H7 (cell line): ENCODE measurements at places on chromosomes 1 and 21.

GRCh38 chr1:4599951-4600481, 54.4 kb upstream of the AJAP1 start:
- DNase-seq = peak; percentile 63

- no peak for DNase-seq
These were observed 1331.1 kb downstream of the MRPL39 start for GRCh38 chr21:24276204-24276603.

DNA sequence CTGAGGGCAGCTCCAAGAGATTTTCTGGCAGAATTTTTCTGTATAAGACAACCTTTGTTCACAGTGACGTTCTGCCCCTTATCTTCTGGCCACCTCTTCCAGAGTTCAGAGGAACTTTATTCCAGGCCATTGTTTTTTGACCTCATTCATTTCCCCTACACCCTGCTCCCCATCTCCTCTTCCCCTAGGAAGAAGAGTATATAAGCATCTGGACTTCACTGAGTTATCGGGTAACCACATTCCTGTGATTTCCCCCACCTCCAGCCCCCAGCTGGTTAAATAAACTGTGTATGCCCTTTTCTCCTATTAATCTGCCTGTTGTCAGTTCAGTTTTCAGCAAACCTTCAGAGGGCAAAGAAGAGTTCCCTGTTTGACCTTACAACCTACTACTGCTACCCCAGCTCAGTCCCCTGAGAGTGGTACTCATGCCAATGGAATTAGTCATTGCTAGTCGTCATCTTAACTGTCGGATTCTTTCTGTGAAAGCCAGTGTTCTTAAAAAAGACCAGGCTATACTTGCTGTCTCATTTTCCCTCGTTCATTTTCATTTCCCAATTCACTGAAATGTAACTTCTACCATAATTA, 14.3 kb upstream of the ALG14 start:
- peak; percentile 35 for DNase-seq

DNA sequence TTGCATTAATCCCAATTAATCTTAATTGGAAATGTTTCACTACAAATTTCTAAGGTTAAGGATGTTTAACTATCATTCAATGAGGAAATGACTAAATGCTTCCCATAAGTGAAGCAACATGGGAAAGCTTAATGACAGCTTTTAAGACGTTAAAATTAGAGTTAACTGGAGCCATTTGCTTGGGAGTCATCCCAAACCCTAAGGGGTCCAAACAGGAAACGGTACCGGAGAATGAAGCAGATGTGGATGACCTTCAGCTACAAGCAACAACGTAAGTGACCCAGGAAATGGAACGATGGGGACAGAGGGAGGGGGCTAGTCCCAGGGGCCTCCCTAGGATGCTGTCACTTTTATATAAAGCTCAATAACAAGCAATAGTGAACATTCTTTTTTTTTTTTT, 62.2 kb downstream of the CAPZB start:
- no peak for DNase-seq

DNA sequence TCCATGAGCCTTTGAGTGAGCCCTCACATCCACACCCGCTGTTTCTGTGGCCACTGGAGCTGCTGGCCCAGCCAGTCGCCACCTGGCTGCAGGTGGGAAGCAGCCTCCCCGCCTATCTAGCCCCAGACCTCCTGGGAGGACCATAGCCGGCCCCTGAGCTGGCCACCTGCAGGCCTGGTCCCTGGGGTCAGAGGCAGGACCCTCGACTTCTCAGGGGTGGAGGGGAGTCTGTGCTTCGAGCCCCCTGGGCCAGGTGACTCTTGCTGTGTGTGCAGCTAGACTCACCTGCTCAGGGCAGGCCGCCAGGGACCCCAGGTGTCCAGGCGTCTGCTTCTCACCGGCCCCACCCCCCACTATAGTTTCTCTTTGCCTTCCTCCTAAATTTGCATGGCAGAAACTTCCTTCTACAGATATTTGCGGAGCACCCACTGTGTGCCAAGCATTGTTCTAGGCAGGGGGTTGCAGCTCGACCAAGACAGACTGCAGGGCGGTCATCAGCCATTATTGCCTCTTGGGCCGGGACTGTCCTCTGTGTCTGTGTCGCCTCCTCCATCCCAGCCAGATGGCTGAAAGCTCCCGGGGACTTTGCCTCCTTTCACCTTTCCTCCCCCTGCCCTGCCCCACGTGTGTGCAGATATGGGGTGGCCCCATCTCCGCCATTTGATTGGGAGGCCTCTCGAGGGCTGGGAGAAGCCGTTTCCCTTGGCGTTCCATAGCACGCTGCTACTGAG, 27.3 kb downstream of the SPSB1 start:
- peak; percentile 85 for DNase-seq

DNA sequence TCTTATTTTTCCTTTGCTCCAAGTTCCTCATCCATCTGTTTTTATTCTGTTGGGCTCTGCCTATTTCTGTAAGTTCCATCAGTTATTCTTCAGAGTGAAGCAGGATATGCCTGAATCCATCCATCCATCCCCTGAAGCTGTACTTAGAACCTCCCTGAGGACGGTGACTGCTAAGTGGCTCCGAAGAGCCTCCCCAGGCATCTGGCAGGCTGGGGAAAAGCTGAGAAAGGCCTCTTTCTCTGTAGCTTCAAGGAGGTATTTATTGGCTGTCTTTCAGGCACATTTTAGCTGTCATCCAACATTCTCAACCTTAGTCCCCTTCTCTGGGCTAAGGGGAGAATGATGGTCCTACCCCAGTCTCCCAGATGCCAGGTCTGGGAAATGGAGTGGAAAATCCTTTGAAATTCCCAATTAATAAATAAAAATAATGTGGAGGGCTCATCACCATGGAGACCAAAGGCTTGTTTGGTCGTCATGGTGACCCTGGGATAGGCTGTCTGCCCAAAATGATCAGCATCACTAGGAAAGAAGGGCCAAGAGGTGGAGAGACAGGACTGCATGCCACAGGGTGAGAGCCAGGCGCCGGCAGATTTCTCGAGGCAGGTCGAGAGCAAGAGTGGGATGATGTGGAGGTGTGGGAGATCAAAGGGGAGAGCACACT, 82.0 kb downstream of the UBIAD1 start:
- peak; percentile 65 for DNase-seq

DNA sequence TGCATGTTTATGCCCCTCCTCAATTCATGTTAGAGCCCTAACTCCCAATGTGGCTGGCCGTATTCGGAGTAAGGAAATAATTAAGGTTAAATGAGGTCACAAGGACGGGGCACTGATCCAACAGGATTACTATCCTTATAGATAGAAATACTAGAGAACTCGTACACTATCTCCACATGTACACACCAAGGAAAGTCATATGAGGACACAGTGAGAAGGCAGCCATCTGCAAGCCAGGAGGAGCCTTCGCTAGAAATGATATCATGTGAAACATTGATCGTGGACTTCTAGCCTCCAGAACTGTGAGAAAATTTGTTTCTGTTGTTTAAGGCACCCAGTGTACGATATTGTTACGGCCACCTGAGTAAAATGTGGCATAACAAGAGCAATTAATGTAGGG, 79.7 kb downstream of the FAF1 start:
- DNase-seq = no peak

GRCh38 chr1:67740543-67740942, 55.5 kb downstream of the GADD45A start:
- DNase-seq = no peak

DNA sequence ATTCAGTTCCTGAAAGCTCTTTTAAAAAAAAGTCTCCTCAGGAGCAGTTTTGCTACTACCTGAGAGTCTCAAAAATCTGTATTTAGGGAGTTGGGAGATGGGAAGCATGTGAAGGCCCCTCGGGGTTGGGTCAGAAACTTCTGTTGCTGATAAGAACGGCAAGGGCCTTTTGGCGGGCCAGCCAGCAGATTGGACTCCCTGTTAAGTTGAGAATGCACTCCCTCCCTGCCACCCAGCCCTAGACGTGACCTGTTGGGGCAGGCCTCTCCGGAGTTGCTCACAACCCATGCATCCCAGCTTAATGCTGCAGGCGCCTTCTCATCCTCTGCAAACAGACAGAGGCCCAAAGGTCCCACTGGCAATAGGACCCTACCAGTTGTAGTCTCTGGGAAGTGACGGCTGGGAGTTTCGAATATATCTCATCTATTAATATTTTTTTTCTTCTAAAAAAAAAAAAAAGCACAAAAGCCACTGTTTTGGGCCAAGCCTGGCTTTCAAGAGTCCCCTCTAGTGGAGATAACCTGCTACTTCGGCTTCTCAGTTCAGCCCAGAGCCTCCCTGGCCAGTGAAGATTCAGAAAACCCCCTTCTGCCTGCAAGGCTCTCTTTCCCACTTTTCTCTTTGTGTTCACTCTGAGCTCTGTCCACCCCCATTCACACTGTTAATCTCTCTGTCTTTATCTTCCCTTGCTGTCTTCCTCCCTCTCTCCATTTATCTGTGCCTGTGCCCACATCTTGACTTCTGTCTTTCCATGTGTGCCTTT, 5.3 kb downstream of the PLXNA2 start:
- peak; percentile 68 for DNase-seq

GRCh38 chr1:200979574-200980451, 43.7 kb downstream of the KIF21B start:
- DNase-seq = peak; percentile 98

GRCh38 chr1:110214454-110215404, 4.6 kb downstream of the KCNC4 start:
- no peak for DNase-seq

DNA sequence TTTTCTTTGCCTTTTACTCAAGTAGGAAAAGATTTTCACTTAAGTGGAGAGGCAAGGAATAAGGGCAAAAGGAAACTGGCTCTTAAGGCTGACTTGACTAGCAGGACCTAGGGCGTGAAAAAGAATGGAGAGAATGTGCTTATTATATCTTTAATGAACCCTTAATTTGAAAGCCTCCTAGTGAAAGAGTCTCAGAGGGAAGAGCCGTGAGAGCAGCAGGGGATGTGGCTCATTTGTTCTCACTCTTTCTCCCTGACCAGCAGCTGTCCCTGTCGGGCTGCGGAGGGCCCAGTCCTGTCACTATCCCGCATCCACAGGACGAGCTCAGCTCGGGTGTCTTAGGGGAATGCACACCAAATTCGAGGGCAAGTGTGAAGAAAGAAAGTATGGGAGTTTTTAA, 180.1 kb downstream of the EDEM3 start:
- peak; percentile 61 for DNase-seq

DNA sequence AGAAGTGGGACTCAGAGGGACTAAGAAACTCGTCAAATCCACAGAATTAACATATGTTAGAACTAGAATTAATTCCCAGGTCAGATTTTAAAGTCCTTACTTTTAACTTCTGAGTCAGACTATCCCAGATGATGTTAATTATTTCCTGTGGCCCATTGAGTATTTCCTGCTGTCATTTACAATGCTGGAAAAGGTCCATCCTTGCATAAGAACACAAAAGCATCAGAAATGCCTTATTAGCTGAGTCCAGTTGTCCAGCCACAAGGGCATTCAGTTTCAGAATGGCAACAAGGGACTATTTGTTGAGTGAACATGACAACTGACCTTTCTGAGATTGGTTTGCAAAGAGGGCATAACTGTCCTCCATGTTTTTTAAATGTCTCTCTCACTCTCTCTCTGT, 16.5 kb upstream of the HIVEP3 start:
- no peak for DNase-seq

DNA sequence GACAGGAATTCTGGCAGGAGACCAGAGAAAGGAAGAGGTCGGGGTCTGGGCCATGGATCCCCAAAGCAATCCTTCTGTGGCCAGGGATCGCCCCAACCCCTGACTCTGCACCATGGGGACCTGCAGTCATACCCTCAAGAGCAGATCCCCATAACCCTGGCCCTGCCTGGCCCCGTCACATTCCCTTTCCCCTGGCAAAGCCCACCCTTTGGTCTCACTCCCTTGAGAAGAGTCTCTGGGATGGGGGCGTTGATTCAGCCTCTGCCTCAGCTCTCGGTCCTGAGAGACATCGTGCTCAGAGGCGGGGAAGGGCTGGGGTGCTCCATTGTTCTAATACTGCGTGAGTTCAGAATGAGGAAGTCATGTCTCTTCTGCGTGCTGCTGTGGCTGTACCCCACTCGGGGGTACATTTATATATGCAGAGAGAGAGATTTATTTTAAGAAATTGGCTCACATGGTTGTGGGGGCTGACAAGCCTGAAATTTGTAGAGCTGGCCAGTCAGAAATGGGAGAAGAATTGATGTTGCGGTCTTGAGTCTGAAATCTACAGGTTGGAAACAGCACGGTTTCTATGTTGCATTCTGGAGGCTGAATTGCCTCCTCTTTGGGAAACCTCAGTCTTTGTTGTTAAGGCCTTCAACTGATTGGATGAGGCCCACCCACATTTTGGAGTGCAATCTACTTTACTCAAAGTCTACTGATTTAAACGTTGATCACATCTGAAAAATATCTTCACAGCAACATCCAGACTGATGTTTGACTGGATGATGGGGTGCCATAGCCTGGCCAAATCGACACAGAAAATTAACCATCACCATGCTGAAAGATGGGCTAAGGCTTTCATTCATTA, 4.2 kb upstream of the PADI2 start:
- DNase-seq = no peak

DNA sequence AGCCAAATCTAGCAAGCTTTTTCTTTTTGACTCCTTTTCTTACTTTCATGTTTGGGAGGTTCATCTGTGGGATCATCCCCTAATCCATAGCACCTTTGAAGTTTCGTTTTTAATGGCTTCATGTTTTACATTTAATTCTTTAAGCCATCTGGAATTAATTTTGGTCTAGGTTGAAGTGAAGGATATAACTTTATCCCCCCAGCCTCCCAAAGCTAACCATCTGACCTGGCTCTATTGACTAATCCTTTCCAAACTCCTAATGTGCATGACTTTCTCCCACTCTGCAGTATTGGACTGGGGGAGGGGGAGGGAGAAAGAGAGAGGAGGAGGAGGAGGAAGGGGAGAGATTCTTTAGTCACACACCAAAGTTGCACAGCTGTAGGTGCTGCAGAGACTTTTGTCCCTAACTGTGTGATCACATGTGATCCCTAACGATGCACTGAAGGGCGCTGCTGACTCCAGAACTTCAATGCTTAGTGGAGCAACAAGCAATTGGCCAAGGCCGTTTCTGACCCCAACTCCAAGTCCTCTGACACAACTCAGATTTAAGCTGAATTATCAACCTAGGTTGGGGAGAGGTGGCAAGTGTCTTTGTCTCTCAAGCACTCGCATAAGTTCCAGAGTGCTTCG, 191.6 kb downstream of the HUNK start:
- no peak for DNase-seq
